ENCODE measurements at places on chromosomes 6 and 20. TPM values are rescaled to one million over a fixed set of nuclear protein-coding genes. Genes with fewer than 3 reads are reported as not detected.
A peak's percentile ranks its signal among the peaks of the same experiment; 100 is the strongest.

The PRSS16 gene
- 12.8 TPM for total RNA-seq

The GINS1 gene
- 0.32 TPM for total RNA-seq

The RIMS1 gene
- total RNA-seq, result 1.3 TPM

The EYA4 gene
- 0.44 TPM for total RNA-seq

The NMBR gene
- not detected for total RNA-seq

- H3K4me1 ChIP-seq, result no peaks in the 10 kb centered on the region
- peaks cover 7% of the 10 kb centered on the region for H3K27me3 ChIP-seq
These were observed 31.0 kb downstream of the NPEPL1 start for GRCh38 chr20:58723628-58723984.

- H3K4me3 ChIP-seq, result no peak overlapping the region
- no peaks in the 10 kb centered on the region for H3K36me3 ChIP-seq
- no peaks in the 10 kb centered on the region for H3K4me1 ChIP-seq
- peak overlapping the region; percentile 33 for H3K27ac ChIP-seq
- H3K27me3 ChIP-seq, result no peaks in the 10 kb centered on the region
These were observed 111.5 kb upstream of the CITED2 start for GRCh38 chr6:139485742-139486475.

DNA sequence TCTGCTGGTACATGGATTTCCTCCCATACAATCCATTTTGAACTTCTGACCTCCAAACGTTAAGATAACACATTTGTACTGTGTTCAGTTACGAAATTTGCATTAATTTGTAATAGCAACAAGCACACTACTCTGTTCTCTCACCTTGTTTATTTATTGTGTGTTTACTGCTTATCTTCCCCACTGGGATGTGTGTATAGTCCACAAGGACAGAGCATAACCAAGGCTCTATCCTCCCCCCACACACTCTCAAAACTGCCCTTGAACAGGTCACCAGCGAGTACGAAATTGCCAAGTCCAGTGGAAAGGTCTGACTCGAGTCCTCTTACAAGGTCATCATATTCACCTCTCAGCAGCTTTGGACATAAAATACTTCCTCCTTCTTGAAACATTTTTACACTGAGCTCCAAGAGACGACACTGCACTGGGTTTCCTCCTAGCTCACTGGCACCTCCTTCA is 18.6 kb downstream of the ADTRP start:
- H3K27me3 ChIP-seq, result no peaks in the 10 kb centered on the region
- H3K4me1 ChIP-seq, result no peaks in the 10 kb centered on the region
- H3K36me3 ChIP-seq, result no peaks in the 10 kb centered on the region
- no peak overlapping the region for H3K27ac ChIP-seq

- no peak overlapping the region for H3K27ac ChIP-seq
- peaks cover 49% of the 10 kb centered on the region for H3K27me3 ChIP-seq
- no peaks in the 10 kb centered on the region for H3K4me1 ChIP-seq
- H3K36me3 ChIP-seq, result no peaks in the 10 kb centered on the region
- no peak overlapping the region for H3K4me3 ChIP-seq
- DNase-seq, result no peak
These were observed 5.2 kb downstream of the TOX2 start for GRCh38 chr20:43919686-43920403.

GRCh38 chr6:167214206-167214605 is 56.4 kb upstream of the GPR31 start:
- H3K27ac ChIP-seq, result no peak overlapping the region
- no peaks in the 10 kb centered on the region for H3K4me1 ChIP-seq
- no peaks in the 10 kb centered on the region for H3K27me3 ChIP-seq
- H3K36me3 ChIP-seq, result no peaks in the 10 kb centered on the region
- DNase-seq, result no peak
- H3K4me3 ChIP-seq, result no peak overlapping the region

DNA sequence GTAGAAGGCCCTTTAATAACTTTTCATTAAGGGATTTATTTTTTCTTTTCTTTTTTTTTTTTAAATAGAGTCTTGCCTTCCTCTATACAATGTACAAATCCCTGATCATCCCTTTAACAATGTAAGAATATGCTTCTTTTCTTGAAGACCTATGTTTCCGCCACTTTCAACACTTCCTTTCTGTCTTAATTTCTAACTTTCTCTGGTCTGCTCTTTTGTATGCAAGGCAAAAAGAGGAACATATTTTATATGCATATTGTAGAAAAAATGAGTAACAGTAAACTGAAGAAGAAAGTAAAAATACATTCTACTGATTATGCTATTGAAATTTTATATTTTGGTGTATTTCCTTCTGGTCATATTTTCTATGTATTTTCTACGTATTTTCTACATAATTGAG is 484.7 kb downstream of the TFAP2B start:
- H3K4me1 ChIP-seq, result no peaks in the 10 kb centered on the region
- DNase-seq, result no peak
- H3K36me3 ChIP-seq, result no peaks in the 10 kb centered on the region
- H3K27ac ChIP-seq, result no peak overlapping the region

- DNase-seq, result no peak
- no peaks in the 10 kb centered on the region for H3K36me3 ChIP-seq
- no peak overlapping the region for H3K4me3 ChIP-seq
These were observed 129.0 kb upstream of the BMP5 start for GRCh38 chr6:56004426-56004825.

- peaks cover 30% of the 10 kb centered on the region for H3K27me3 ChIP-seq
- no peak overlapping the region for H3K27ac ChIP-seq
- H3K4me3 ChIP-seq, result no peak overlapping the region
- H3K4me1 ChIP-seq, result no peaks in the 10 kb centered on the region
- no peak for DNase-seq
- no peaks in the 10 kb centered on the region for H3K36me3 ChIP-seq
These were observed 6.9 kb upstream of the BIRC7 start for GRCh38 chr20:63228806-63229205.

DNA sequence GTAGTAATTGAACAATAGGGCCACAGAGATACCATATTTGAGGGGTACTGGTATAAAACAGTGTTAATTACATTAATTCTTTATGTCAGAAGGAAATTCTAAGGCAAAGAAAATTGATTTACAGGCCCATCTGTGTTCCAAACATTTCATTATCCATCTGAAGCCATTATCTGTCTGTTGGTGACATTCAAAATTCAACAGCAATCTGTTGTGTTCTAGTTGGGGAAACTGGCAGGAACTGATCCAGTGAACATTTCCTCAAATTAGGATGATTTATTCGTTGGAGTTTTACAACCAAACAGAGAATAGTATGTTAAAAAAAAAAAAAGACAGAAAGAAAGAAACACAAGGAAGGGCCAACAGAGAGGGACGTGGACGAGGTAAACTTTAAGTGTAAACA is 30.1 kb downstream of the HEBP2 start:
- no peaks in the 10 kb centered on the region for H3K4me1 ChIP-seq
- DNase-seq, result no peak
- H3K4me3 ChIP-seq, result no peak overlapping the region

DNA sequence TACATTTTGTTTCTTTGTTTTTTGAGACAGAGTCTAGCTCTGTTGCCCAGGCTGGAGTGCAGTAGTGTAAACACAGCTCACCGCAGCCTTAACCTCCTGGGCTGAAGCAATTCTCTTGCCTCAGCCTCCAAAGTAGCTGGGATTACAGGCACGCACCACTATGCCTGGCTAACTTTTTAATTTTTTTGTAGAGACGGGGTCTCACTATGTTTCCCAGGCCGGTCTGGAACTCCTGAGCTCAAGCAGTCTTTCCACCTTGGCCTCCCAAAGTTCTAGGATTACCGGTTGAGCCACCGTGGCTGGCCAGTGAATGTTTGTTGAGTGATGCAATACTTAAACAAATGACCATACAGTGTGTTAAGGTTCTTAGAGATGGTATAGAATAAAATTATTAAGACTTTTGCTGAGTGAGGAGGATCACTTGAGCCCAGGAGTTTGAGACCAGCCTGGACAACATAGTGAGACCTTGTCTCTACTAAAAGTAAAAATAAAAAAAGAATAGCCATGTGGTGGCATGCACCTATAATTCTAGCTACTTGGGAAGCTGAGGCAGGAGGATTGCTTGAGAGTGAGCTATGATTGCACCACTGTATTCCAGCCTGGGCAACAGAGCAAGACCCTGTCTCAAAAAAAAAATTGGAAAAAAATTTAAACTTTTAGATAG is 13.4 kb downstream of the CEP250 start:
- H3K36me3 ChIP-seq, result no peaks in the 10 kb centered on the region
- no peak overlapping the region for H3K4me3 ChIP-seq
- H3K4me1 ChIP-seq, result no peaks in the 10 kb centered on the region
- no peaks in the 10 kb centered on the region for H3K27me3 ChIP-seq

- H3K27ac ChIP-seq, result no peak overlapping the region
- no peaks in the 10 kb centered on the region for H3K4me1 ChIP-seq
- no peak overlapping the region for H3K4me3 ChIP-seq
- no peaks in the 10 kb centered on the region for H3K27me3 ChIP-seq
These were observed 54.3 kb upstream of the APCDD1L start for GRCh38 chr20:58569241-58570125.

DNA sequence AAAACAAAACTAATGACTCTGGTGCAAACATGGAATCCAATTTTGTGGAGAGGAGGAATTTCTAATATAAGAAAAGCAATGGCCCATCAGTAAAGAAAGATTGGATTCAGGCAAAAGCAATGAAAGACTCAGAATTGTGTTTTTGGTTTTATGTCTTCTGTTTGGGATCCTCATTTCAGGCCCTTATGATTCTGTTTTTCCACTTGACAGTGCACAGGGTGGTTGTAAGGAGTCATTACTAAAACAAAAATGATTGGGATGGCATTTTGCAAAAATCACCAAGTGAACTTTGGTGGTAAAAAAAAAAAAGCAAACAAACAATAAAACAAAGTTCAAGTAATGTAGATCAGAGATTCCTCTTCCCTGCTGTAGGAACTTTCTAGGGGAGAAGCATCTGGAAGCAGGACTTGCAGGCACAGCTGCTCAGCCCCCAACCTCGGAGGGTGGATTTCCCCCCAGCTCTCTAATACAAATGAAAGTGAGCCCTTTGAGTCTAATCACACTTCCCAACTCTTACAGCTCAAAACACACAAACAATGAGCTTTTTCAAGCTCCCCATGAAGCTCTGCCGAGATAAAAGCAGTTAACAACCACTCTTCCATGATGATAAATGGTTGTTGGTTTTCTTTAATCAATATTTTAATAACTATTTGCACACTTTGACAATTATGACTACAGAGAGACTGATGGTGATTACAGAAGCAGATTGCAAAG is 177.7 kb downstream of the ZDHHC14 start:
- no peak for DNase-seq
- H3K4me3 ChIP-seq, result no peak overlapping the region
- H3K27me3 ChIP-seq, result no peaks in the 10 kb centered on the region
- no peaks in the 10 kb centered on the region for H3K4me1 ChIP-seq
- H3K36me3 ChIP-seq, result no peaks in the 10 kb centered on the region
- H3K27ac ChIP-seq, result no peak overlapping the region

DNA sequence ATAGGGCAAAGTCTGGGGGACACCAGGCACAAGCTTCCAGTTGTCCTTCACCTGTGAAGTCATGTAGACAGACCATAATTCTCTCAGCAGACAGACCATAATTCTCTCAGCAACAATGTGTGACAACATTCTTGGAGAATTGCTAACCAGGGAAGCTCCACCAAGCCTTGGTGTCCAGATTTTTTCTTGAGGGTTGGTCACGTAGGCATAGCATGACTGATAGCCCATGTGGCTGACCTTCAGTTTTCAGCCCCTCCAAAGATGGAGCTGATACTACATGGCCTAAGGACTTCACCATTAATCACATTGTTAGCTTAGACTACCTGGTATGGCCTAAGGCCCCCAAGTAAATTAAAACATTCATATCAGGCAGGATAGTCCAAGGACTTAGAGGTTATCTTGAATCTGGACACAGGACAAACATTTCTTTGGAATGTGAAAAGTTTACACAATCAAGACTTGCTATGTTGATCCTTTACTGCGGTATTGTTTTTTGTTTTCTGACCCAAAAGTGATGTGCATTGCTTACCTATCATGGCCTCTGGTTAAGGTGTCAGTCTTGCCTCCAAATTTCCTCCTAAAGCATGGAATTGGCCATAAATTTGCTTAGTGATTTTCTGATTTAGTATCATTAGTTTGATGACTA is 76.9 kb downstream of the CEP57L1 start:
- H3K4me3 ChIP-seq, result no peak overlapping the region
- no peaks in the 10 kb centered on the region for H3K27me3 ChIP-seq
- H3K4me1 ChIP-seq, result no peaks in the 10 kb centered on the region
- DNase-seq, result no peak

DNA sequence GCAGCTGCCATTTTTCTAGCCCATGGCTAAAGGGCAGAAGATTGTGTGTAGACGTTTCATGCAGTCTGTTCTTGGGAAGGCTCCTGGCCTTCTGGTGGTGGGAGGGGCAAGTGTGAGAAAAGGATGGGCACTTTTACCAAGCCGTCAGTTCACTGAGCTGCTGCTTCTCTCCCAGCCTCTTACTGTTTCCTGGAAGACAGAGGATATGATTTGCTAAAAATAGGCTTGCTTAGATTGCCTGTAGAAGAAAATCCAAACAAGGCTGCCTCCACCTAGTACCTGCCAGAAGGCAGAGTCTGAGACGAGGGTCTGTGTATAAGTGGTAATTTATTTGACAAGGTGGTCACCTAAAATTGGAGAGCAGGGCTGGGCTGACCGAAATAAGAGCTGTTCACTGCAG is 7.5 kb downstream of the KIZ start:
- DNase-seq, result no peak
- H3K27me3 ChIP-seq, result no peaks in the 10 kb centered on the region
- no peak overlapping the region for H3K4me3 ChIP-seq
- H3K36me3 ChIP-seq, result no peaks in the 10 kb centered on the region

- H3K36me3 ChIP-seq, result no peaks in the 10 kb centered on the region
- H3K4me1 ChIP-seq, result peaks cover 10% of the 10 kb centered on the region
- no peak overlapping the region for H3K27ac ChIP-seq
- no peak for DNase-seq
- no peaks in the 10 kb centered on the region for H3K27me3 ChIP-seq
- no peak overlapping the region for H3K4me3 ChIP-seq
These were observed 1.5 kb upstream of the ARFGEF2 start for GRCh38 chr20:48919882-48920526.

DNA sequence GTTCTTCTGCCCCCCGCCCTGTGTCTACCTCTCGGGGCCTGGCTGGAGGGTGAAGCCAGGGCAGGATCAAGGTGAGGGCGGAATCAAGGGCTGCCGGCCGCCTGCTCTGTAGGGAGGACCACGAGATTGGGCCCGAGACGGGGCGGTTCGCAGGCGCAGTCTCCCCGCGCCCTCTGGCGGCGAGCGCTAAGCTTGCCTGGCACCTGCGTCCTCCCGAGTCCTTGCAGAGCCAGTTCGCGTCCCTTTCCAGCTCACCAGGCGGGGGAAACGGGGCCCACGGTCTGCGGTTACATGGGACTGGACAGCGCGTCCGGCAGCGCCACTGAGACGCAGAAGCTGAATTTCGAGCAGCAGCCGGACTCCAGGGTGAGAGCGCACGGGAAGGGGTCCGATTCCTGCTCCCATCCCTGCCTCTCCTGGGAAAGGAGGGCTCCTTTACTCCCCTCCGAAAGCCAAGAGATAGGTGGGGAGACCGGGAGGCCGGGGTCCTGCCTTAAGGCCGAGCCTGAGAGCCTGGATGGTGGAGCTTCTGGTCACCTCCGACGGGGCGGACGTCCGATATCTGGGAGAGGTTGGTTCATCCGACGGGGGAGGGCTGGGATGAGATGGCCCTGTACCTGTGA is 3.6 kb upstream of the MATN4 start:
- DNase-seq, result no peak
- no peak overlapping the region for H3K4me3 ChIP-seq
- peaks cover 31% of the 10 kb centered on the region for H3K27me3 ChIP-seq
- no peaks in the 10 kb centered on the region for H3K36me3 ChIP-seq

GRCh38 chr20:37828684-37829083 is 74.2 kb upstream of the VSTM2L start:
- H3K4me3 ChIP-seq, result no peak overlapping the region
- no peak for DNase-seq
- H3K4me1 ChIP-seq, result no peaks in the 10 kb centered on the region
- no peak overlapping the region for H3K27ac ChIP-seq

- H3K36me3 ChIP-seq, result no peaks in the 10 kb centered on the region
- no peaks in the 10 kb centered on the region for H3K27me3 ChIP-seq
- H3K4me3 ChIP-seq, result no peak overlapping the region
- no peak for DNase-seq
- H3K4me1 ChIP-seq, result no peaks in the 10 kb centered on the region
- no peak overlapping the region for H3K27ac ChIP-seq
These were observed 12.9 kb upstream of the EMILIN3 start for GRCh38 chr20:41379551-41379950.
